Coronary artery (tissue), 2 donors: ENCODE measurements at places on chromosomes 2 and 18.

DNA sequence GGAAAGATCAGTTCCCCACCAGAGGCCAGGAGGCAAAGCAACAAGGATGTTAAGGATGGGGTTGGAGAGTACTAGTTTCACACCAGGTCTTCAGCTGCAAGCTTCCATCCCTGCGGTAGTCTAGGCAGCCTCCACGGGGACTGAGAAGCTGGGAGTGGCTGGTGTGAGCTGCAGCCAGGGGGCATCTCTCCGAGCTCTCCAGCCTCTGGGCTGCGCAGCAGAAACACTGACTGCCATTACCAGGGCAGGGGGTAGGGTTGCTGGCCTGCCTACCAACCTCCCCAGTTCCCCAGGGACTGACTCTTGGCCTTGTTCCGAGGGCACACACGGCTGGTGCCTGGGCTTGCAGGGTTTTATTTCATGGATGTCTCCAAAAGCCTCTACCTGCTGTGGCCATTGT, 15.9 kb downstream of the GATA6 start:
- peak; percentile 87 for DNase-seq

- DNase-seq = no peak
Measured at GRCh38 chr2:50612306-50612705, 419.6 kb downstream of the NRXN1 start.

- no peak for DNase-seq
Measured at GRCh38 chr2:69087912-69088240, 74.9 kb downstream of the ANTXR1 start.

DNA sequence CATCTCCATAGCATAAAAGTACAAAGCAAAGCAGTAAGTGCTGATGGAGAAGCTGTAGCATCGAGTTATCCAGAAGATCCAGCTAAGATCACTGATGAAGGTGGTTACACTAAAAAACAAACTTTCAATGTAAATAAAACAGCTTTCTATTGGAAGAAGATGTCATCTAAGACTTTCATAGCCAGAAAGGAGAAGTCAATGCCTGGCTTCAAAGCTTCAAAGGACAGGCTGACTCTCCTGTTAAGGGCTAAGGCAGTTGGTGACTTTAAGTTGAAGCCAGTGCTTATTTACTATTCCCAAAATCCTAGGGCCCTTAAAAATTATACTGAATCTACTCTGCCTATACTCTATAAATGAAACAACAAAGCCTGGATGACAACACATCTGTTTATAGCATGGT, 44.0 kb downstream of the METTL8 start:
- DNase-seq = no peak

DNA sequence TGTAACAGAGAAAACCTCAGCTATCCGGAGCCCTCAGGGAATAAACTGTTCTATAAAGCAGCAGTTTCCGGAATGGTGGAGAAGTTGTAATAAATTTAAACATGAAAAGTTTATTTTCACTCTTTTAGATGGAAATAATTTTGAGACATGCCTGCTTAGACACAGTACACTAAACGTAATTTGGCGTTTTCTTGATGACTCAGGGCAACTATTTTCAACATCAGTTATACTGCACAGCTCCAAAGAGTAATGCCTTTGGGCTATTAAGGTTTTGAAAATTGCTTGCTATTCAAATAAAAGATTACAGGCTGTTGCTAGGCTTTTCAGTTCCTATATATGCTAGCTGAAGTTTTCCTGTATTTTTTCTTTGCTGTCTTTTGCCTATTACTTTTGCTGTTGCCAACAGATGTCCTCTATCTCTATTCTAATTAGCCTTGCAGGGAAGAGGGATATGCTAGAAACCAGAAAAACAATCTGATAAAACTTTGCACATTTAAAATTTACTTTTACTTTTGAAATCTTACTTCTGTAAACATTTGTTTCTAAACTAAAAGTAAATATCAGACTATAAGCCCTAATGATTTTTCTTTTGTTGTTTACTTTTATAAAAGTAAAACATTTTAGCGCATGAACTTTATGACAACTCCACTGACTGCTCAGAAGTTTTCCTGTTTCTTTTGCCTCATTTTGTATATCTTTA, 113.4 kb upstream of the WDSUB1 start:
- DNase-seq = no peak

DNA sequence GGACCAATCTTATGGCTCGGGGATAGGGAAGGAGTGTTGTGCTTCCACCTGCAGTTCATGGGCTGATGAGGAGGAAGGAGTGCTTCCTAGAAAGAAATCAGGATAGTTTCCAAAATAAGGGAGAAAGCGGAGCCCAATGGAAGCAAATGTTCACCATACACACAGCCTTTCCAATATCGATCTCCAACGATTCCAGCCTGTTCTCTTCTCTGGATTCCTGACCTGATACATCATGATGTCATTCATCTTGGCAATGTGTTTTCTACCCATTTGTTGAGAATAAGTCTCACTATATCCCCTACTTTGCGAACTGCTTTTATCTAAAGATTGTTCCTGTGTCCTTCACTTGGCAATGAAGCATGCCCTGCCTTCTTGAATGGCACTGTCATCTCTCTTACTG, 205.3 kb upstream of the SIX2 start:
- DNase-seq = no peak

DNA sequence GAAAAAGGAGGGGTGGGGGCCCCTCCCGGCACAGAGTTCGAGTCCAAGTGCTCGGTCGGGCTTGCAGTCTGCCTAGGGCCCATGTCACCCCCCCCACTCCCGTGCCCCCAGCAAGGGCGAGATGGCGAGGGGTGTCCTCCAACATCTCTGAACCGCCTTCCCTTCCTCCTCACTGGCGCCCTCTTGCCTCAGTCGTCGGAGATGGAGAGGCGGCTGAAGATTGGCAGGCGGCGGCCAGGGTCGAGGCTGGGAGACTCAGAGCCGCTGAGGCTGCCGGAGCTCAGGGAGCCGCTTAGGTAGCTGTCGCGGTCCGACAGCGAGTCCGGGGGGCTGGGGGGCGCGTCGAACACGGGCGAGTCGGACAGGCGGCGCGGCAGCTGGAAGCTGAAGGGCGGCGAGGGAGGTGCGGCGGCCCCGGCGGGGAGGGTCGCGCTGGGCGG, 2.3 kb downstream of the ZFP36L2 start:
- DNase-seq = no peak

DNA sequence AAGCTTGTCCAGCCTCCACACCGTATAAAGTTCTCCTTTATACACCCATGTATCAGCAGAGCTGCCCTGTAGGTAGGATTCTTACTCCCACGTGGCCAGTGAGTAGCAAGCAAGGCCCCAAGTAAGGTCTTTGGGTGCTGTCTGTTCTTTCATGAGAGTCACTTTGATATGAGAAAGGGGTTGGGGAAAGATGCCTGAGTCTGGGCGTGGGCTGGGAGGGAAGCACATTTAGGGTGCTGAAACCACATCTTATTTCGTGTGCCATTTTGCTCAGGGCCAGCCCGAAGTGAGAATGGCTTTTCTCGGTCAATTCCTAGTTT, 436 bp upstream of the ITPRIPL1 start:
- no peak for DNase-seq

GRCh38 chr2:74328573-74328972, 14.6 kb downstream of the SLC4A5 start:
- DNase-seq = no peak

- no peak for DNase-seq
Measured at GRCh38 chr2:199690225-199690624, 160.8 kb downstream of the FTCDNL1 start.

- DNase-seq = no peak
Measured at GRCh38 chr18:3172097-3172496, 47.7 kb downstream of the MYOM1 start.

DNA sequence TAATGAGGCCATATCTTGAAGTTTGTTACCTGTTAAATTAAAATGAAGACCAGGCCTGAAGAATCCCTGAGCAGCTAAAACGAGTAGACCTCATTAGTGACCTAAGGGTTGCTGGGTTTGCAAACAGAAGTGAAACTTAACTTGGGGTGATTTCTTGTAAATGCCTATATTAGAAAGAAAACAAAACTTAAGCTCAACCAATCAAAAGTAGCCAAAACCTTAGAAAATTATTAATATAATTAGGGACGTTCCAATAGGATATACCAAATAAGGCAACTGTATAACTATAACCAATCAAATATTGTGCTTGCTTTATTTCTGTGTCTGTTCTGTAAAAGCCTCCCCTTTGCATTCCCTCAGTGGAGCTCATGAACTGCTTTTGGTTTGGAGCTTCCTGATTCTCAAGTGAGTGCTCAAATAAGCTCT, 137.9 kb upstream of the VRK2 start:
- DNase-seq = no peak

GRCh38 chr18:52700816-52701215, 360.8 kb downstream of the DCC start:
- no peak for DNase-seq

GRCh38 chr2:108184419-108184818, 55.3 kb upstream of the SULT1C3 start:
- no peak for DNase-seq

DNA sequence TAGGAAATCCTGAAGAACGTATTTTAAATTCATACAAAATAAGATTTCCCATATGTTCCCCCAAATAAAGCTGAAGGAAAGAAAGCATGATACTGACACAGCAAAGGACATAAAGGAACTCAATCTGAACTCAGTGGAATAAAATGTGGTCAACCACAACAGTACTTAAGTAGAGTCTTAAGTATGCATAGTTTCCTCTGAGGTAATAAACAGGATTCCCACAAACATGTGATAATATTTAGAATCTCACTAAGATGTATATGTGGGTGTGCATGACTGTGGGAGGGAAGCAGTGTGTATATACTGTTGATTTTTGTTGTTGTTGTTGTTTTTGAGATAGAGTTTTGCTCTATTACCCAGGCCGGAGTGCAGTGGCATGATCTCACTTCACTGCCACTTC, 69.3 kb downstream of the NOL10 start:
- DNase-seq = no peak

DNA sequence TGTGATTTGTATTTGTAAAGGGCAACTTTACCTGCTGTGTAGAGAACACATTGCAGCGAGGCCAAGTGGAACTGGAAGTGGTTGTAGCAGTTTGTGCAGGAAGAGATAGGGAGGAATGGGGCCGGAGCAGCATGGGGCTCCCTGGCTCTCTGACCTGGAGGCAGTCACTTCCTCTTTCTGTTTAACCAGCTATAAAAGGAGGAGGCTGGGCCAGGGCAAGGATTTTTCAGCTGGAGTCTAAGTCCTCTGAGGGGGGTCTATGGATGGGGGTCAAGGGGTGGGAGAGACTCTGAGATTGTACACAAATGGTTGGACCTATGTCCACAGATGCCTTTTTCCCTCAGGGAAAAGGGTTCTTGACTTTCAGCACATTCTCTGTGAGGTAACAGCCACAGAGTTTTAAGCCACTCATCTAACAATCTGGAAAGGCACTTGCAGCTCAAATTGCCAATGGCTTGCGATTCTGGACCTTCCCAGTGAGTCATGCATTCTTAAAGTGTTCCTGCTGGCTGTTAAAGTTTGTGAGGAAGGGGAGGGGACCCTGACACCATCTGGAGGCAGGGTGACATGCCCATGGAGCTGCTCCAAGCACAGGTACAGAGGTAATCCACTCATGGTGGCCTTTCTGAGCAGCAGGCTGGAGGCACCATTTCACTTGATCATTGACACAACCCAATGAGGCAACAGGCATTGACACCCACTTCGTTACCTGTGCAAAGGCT, 347.0 kb downstream of the CYRIA start:
- no peak for DNase-seq

DNA sequence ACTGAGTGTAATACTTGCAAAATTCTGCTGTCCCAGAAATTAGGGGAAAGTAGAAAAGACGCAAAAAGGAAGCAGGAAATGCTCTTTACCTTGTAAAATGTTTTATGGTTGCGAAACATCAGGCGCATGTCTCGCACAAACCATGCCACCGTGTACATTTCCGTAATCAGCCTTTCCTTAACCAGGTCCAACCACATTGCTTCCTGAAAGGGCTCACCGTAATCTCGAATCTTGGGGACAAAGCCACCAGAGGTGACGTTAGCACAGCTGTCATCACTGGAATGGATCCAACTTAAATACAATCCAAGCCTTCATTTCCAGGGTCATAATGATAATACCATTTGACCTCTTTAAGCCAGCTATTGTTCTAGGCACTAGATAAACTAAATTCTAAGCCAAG, 49.3 kb downstream of the SP110 start:
- no peak for DNase-seq

GRCh38 chr2:176468457-176469113, 199.3 kb downstream of the MTX2 start:
- DNase-seq = no peak

DNA sequence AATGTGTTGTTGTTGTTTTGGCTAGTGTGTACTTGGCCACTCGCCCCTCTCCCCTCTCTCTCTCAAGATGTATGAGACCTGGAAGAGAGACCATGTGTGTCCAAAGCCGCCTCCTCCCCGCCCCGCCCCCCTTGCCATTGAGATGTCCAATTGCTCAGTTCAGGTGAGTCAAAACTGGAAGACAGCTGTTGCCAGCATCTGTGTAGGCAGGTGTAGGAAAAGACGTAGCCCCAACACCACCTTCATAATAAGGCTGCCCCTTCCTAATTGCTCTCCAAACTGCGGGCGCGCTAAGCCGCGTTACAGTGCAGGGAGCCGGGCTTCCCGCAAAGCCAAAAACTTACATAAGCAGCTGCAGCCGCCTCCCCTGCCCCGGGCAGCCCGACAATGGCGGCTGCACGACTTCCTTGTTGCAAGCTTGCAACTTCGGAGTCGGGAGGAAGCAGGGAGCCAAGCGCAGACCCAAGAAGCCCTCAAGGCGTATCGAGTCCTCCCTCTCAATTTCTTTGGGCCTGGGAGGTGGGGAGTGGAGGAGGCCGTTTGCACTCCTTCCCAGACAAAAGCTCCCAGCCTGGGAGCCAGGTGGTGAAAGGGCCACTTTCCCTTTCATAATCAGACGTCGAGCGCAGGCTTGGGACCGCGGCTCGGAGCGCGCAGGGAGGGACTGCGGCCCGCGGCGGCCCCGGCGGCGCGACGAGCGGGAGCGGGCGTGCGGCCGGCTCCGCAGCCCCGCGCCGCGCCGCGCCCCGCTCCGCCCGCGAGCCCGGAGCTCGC, 882 bp downstream of the ZBTB14 start:
- peak; percentile 84 for DNase-seq

GRCh38 chr2:101843471-101843870, 146.0 kb downstream of the MAP4K4 start:
- DNase-seq = no peak

DNA sequence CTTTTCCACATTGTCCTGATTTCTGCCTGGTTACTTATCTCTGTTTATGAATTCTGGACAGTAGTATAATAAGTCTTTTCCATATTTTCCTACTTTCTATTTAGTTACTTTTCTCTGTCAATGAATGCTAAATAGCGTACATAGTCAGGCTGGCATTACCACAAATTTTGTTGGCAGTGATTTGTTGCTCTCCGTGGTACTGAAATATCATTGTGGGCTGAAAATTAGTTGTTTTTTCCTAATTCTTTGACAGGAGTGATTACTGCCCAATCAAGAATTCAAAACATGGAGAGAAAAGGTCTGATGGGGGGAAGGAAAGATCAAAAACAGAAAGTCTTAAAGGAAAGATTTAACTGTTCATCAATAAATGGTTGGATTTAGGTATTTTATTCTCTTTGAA, 7.7 kb upstream of the GALNT13 start:
- no peak for DNase-seq

- DNase-seq = no peak
Measured at GRCh38 chr2:122531290-122532071, 776.0 kb downstream of the TSN start.

- no peak for DNase-seq
Measured at GRCh38 chr2:189659734-189660133, 1.5 kb upstream of the ASNSD1 start.

GRCh38 chr2:8654041-8654440, 27.8 kb upstream of the ID2 start:
- no peak for DNase-seq

GRCh38 chr2:10452312-10452711, 4.2 kb upstream of the ODC1 start:
- no peak for DNase-seq

GRCh38 chr2:36613801-36614200, 15.8 kb upstream of the FEZ2 start:
- DNase-seq = no peak
